A549 (cell line): ENCODE measurements at places on chromosomes 5 and 9. TPM values are rescaled to one million over a fixed set of nuclear protein-coding genes. Genes with fewer than 3 reads are reported as not detected.

GRCh38 chr9:87592554-87593358 is 95.1 kb downstream of the DAPK1 start:
- no peak for DNase-seq

CMBL gene
- 32.6 to 35.7 TPM (median 33.8 TPM) in 3 replicates for polyA plus RNA-seq

- DNase-seq = peak; percentile 45
Measured at GRCh38 chr9:136527721-136528710, 17.8 kb downstream of the NOTCH1 start.

GRCh38 chr9:98321269-98321668 is 65.8 kb upstream of the TBC1D2 start:
- DNase-seq = no peak

DNA sequence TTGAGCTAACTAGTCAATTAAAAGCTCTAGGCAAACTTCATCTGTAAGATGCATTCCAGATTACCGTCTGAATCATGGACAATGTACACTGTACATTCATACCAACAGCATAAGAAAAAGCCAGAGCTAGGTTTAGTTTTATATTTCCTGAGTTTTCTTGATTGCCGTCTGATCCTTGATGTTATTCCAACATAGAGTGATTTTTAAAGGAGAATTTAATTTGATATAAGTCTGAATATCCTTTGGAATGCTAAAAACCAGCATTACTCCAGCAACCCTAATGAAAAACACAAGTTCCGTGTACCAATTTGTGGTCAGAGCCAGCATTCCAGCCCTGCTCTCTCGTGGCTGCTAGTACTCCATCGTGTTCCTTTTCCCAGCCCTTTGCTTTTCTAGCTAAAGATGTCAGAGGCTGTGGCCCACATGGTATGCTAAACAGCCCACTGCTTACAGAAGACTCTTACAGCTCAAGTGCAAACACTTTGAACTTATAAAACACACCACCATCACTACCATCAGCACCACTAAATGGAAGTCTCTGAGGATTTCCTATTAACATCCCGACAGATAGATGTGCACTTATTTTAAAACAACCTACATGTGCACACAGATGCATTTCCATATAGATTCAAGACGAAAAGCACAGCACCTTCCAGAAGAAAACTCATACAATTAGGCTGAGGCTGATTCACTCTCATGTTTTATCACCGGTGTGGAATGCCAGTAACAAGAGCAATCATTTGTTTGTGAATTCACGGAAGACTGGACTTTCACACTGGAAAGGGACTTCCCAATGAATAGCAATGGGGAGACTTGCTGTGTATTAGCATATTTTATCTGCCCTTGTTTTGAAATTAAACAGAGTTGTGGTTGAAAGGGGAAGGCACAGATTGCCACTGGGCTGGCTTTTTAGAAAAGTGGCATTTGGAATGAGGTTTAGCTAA is 246.9 kb upstream of the GAS1 start:
- no peak for DNase-seq

GRCh38 chr5:143008809-143009521 is 238.8 kb downstream of the ARHGAP26 start:
- DNase-seq = no peak

GRCh38 chr5:52881468-52881867 is 93.8 kb downstream of the ITGA1 start:
- no peak for DNase-seq

CKMT2 gene
- not detected in 3 replicates for polyA plus RNA-seq

EMB gene
- polyA plus RNA-seq = 4.6 to 5.2 TPM (median 4.6 TPM) in 3 replicates

DNA sequence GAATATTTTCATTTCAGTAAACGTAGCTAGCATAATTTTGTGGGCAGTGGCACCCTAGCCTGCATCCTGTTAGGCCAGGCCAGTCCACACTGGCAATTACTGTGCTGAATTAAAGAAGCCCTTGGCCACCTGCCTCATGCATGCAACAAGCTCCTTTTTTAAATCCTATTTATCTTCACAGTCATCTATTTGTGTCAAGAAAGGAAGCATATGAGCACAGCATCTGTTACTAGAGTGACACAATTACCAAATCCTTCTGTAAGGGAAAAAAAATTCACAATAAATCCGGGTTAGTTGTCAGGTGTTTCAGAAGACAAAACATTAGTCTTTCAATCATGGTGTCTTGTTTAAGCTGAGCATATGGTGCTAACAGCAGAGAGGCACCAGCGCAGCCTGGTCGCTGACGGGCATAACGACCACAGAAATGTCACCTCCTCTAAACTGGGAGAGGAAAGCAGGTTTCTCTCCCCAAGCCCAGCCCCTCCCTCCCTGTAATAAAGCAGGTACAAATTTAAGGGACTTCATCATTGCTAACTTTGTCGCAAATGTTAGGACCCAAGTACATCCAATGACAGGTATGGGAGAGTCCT is 520.6 kb downstream of the CTNND2 start:
- no peak for DNase-seq

DNA sequence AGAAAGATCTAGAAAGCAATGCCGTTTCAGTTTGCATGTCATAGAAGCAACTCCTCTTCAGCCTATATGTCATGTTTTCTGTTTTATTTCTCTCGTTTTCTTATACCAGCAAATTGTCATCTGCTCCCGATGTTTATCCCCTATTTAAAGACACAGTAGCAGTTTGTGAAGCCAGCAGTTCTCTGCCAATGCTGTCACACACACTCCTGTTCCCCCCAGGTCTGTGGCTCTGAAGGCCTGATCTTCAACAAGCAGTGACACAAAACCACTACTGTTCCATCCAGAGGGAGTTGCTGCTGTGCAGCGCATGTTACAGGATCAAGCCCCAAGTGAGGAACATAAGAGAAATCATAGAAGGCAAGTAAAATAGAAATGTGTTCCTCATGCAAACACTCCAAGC is 364.1 kb upstream of the SLC30A5 start:
- no peak for DNase-seq

NR2F1-AS1 gene
- 3.5 to 5.5 TPM (median 5.4 TPM) in 3 replicates for polyA plus RNA-seq

NPDC1 gene
- polyA plus RNA-seq = 33.2 to 40.6 TPM (median 40.2 TPM) in 3 replicates

DNA sequence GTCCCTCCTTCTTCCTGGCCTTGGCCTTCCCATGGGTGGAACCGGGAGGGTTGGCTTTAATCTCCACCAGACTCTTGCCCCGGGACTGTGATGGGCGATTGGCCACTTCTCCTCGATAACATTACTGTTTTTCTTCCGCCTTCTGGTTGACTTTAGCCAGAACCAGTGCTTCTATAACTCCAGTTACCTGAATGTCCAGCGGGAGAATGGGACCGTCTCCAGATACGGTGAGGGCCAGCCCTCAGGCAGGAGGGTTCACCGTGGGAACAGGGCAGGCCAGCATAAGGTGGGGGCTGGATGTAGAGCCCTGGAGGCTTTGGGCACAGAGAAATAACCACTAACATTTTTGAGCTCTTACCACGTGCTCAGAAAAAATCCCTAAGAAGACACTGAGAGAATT is 967 bp downstream of the ORM2 start:
- DNase-seq = no peak

S1PR3 gene
- polyA plus RNA-seq = 33.7 to 43.0 TPM (median 33.7 TPM) in 3 replicates

SAXO1 gene
- polyA plus RNA-seq = not detected in 3 replicates

- DNase-seq = peak; percentile 40
Measured at GRCh38 chr5:73596705-73597328, 29.2 kb upstream of the ARHGEF28 start.

IFNA2 gene
- not detected in 3 replicates for polyA plus RNA-seq

- DNase-seq = no peak
Measured at GRCh38 chr9:131290036-131290766, 678 bp downstream of the PLPP7 start.

DNA sequence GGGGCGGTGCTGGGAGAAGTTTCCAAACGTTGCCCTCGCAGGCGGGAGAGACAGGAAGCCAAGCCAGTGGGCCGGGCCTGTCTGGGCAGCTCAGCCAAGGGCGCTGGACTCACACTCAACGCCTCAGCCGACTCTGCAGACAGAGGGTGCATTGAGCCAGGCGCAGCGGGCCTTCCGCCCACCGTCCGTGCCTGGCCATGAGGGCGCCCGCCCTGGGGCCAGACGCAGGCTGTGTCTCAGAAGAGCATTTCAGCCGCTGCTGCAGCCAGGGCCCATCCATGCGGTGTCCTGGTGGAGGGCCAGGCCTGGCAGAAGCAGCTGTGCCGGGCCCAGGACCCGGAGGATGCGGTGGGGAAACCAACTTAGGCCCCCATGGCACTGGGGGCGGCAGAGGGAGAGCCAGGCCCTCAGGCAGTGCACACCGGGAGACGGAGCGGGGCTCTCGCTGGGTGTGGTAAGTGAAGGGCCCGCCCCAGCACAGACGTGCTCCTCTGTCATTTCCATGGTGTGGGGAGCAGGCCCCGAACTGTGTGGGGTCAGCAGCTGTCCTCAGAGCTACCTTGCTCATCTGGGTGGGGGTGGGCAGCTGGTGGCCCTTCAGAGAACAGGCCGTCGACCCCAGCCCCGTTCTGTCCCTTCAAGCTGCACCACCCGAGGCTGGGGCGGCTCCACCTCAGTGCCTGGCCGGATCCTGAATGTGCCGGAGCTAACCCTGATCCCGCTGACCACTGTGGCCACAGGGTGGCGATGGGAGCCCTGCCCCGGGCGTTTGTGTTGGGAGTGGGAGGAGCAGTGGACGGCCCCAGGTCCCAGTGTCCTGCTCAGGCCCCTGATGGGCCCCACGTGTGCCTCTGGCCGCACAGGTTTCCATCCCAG is 18.0 kb downstream of the DNLZ start:
- peak; percentile 57 for DNase-seq

- peak; percentile 87 for DNase-seq
Measured at GRCh38 chr5:39424736-39425637, at the start of gene DAB2. Gene DAB2 (minus strand): TSS chr5:39424980. CDS start chr5:39394320, 30,660 bp downstream.

- no peak for DNase-seq
Measured at GRCh38 chr5:131630963-131631350, 4.1 kb downstream of the RAPGEF6 start.

- DNase-seq = no peak
Measured at GRCh38 chr9:7298123-7298522, 501.5 kb downstream of the DMAC1 start.

MRPL36 gene
- 111 to 120 TPM (median 114 TPM) in 3 replicates for polyA plus RNA-seq

DNA sequence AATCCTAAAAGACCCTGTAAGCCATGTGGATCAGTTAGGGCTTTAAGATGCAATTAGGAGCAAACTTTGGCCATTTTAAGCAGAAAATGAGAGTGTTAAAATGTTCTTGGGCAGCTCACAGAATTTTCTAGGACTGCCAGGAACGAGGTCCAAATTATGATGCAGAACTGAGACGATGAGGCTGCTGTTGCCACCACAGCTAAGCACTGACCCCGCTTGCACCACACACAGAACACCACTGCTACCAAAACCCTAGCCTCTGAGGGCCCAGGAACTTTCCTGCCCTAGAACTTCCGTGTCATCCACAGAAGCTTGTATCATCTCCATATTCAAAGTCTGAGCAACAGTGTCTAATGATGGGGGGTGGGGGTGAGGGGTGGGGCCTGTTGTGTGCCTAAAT is 41.0 kb upstream of the PCSK1 start:
- DNase-seq = no peak

GPR151 gene
- not detected in 3 replicates for polyA plus RNA-seq

- DNase-seq = no peak
Measured at GRCh38 chr5:128082551-128083032, 974 bp upstream of the SLC12A2 start.

PCDHGA8 gene
- 0.03 to 0.04 TPM (median 0.04 TPM) in 3 replicates for polyA plus RNA-seq

- DNase-seq = no peak
Measured at GRCh38 chr5:150062216-150062922, 24.0 kb downstream of the CSF1R start.

- DNase-seq = no peak
Measured at GRCh38 chr9:10168241-10168640, 444.6 kb downstream of the PTPRD start.

FAM221B gene
- polyA plus RNA-seq = not detected in 3 replicates

CHSY3 gene
- 0.04 to 0.06 TPM (median 0.04 TPM) in 3 replicates for polyA plus RNA-seq

MPDZ gene
- 17.6 to 20.0 TPM (median 19.5 TPM) in 3 replicates for polyA plus RNA-seq

DCTN4 gene
- polyA plus RNA-seq = 18.7 to 20.9 TPM (median 20.2 TPM) in 3 replicates
